ENCODE measurements at places on chromosomes 4 and X.

DNA sequence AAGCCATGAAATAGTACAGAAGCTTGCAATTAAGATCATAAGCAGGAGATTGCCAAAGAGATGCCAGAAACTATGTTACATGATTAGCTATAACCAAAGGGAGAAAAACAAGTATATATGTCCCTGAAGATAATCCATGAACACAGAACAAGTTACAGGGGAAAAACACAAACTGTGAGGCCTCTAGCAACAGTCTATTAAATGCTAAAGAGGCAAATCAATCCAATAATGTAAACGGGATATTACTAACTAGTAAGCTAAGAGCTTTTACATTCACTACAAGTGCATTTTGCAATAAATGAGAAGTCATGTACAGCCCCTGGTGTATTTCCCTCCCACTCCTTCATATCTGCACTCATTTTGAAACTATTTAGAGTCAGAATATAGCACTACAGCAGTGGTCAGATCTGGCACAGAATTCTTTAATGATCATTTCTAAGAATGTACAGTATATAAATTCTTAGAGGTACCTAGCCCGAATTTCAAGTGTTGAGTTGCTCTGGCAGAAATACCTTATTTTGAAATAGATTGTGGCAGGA is 449.8 kb upstream of the SMIM31 start:
- DNase-seq = no peak

- no peak for DNase-seq
Observed at GRCh38 chrX:32041181-32041580, 969.3 kb upstream of the FTHL17 start.

GRCh38 chr4:66647926-66648325 is 897.4 kb downstream of the CENPC start:
- DNase-seq = no peak

DNA sequence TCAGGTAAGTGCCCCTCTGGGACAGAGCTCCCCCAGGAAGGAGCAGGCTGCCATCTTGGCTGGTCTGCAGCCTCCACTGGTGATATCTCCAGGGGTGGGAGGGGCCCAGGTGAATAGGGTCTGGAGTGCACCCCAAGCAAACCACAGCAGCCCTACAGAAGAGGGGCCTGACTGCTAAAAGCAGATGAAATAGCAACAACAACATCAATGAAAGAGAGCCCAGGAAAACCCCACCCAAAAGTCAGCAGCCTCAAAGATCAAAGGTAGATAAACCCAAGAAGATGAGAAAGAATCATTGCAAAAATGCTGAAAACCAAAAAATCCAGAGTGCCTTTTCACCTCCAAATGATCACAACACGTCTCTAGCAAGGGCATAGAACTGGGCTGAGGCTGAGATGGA is 92.5 kb upstream of the PAGE3 start:
- DNase-seq = no peak

GRCh38 chrX:1807301-1807731 is 192.5 kb downstream of the ASMT start:
- no peak for DNase-seq

GRCh38 chr4:183241322-183241640 is 78.8 kb downstream of the CLDN22 start:
- DNase-seq = no peak

DNA sequence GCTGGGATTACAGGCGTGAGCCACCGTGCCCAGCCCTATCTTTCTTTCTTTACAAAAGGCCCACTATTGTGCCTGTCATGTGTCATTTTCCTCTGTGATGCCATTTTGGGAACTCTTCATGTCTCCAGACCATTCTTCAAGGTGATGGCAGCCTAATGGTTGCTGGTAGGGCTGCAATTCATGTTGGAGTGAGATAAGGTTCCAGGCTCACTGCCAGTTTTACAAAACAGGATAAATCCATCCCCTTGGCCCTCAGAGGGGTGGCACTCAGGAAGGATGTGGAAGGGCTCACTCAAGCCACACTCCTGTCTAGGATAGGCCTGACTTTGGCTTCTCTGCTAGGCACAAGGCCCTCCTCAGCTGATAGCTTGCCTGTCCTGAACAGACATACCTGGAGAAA is 3.8 kb downstream of the TCEAL9 start:
- no peak for DNase-seq

GRCh38 chrX:85544609-85545008 is 165.1 kb upstream of the POF1B start:
- no peak for DNase-seq

- DNase-seq = no peak
Observed at GRCh38 chrX:124401696-124402095, 55.3 kb downstream of the SH2D1A start.

Measured in NCI-H1436 treated with DMSO at 0.1 percent for 48 hours (cell line).